Hypothalamus (tissue), 51 donors: ENCODE measurements at places on chromosomes 7 and 10.

- DNase-seq: no peak
These were observed 13.0 kb upstream of the KCNIP2 start for GRCh38 chr10:101856626-101857025.

DNA sequence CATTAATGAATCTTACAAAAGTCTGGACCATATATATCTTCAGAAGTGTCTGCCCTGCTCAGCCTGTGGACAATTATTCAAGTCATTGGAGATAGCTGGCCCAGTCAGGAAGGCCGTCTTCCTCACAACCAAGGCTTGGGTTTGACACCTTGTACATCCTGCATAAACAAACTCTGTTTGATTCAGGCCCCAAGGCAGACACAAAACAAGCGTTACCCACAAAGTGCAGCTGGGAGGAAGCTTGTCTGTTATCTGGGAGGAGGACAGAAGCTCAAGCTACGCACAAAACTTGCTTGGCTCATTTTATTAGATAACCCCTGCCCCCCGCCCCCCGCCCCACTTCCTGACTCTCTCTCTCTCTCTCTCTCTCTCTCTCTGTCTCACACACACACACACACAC is 166.9 kb upstream of the WDR11 start:
- no peak for DNase-seq

DNA sequence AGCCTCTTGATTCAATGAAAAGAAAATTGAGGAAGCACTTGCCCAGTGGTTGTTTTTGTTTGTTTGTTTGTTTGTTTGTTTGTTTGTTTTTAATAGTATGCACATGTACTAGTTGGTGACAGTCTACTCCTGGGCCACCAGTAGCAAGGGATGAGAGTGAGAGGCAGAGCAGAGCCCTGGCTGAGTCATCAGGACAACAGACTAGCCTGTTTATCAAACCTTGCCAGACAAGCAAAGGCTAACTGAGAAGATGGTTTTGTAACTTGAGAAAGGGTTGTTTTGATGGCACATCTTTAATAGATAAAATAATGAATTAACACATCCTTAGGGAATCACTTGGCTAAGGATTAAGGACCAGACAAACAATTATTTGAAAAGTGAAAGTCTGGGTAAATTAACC is 78.1 kb downstream of the INHBA start:
- no peak for DNase-seq

DNA sequence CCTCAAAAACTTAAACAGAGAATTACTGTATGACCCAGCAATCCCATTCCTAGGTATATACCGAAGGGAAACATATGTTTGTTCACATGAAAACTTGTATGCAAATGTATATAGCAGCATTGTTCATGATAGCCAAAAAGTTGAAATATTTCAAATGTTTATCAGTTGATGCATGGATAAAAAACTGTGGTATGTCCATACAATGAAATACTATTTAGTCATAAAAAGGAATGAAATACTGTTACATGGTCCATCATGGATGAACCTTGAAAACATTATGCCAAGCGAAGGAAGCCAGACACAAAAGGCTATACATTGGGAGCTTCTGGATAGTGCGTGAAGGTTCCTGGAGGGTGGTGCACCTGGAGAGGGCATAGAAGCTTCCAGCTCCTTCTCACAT is 11.0 kb upstream of the TRA2A start:
- no peak for DNase-seq

DNA sequence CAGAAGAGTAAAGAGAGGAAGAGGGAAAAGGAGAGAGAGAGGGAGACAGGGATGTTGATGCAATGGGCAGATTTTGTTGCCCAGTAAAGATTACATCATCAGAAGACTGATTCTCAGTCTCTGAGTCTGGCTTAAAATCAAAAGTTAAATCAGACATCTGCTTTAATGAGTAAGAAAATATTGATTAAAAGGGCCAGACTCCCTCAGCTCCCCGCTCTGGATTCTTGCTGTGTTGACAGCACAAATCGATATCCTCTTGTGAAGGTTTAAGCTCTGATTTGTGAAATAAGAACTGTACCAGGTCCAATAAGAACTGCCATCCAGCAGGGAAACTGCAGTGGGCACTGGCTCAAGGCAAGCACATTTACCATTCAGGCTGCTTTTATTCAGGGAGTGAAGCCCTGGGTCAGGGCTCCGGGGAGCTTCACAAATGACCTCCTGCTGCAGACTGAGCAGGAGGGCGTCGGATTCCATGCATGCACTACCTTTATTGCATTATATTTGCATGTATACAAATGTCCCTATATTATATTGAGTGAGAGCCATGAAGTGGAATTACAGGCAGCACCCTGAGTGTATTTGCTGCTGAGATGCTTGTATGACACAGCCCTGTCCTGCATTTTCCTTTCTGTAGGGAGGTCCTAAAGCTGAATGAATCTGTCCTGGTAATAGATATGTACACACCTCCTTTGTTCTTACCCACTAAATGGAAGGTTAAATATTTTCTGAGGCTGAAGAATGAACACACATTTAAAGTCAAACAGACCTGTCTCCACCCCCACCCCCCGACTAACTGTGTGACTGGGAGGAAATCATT is 401.5 kb downstream of the REEP3 start:
- DNase-seq: no peak

- DNase-seq: no peak
These were observed 117.6 kb upstream of the NPS start for GRCh38 chr10:127431525-127431924.

- no peak for DNase-seq
These were observed 92.2 kb upstream of the OIT3 start for GRCh38 chr10:72801263-72801868.

GRCh38 chr7:4549681-4550080 is 132.4 kb upstream of the FOXK1 start:
- DNase-seq: peak; percentile 18

DNA sequence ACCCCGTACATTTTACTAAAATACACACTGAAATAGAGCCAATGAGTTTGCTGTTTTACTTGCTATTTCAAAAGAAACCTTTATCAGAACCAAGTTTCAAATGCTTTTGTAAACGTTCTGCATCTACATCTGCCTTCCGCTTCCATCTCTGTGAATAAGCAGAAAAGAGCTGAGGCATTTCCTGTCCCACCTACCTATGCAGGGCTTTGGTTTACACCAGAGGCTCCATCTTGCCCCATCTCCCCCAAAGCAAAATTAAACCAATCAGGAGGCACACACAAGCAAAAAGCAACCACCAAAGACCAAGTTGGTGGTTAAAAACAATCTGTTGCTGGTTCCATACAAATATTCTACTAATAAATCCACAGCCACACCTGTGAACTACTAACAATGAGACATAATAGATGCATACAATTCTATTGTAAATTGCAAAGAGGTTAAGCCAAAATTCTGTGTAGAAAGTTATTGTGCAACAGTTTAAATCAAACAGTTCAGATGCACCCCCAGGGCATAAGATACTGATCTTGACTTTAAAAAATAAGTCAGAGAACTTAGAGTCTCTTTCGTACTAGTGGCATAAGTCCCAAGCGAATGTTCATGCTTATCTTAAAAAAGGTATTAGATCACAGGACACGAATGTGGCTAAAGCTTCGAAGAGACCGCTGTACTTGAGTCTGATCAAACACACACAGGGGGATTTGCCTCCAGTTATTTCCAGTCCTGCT is 83.9 kb downstream of the FGFR2 start:
- no peak for DNase-seq

DNA sequence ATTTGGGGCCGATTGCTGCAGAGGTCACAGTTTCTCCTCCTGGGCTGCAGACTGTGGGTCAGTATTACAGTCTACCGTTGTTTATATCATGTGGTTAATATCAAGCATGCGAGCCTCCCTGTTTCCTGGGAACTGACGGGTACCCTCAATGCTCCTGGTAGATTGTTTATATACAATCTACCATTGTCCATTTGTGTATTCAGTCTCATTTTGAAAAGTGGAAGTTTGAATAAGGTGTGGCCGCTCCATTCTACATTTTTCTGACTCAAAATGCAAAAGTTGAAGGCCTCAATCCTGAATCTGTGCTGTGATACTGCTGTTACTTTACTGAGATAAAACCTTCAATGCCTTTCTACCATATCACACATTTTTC is 107.9 kb downstream of the ACTR3B start:
- DNase-seq: no peak

GRCh38 chr7:128425850-128426249 is 16.1 kb upstream of the IMPDH1 start:
- DNase-seq: no peak

DNA sequence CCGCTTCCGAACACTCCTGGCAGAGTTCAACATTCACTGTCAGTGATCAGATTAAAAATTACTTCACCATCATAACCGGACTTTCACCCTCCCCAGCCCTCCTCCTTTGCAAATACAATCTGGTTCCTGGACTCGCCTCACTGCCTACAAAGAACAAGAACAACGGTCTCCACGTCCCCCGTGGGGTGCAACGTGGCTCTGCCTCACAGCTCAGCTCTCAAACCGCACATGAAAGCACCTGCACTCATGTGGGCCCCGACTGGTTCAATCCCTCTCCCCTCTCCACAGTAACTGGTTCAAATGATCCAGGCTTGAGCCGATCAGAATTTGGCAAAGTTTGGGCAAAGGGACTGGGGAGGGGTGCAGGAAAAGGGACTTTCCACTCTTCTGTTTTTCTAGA is 21.0 kb downstream of the ASB13 start:
- DNase-seq: no peak

GRCh38 chr7:143393267-143394041 is 12.3 kb downstream of the ZYX start:
- no peak for DNase-seq

DNA sequence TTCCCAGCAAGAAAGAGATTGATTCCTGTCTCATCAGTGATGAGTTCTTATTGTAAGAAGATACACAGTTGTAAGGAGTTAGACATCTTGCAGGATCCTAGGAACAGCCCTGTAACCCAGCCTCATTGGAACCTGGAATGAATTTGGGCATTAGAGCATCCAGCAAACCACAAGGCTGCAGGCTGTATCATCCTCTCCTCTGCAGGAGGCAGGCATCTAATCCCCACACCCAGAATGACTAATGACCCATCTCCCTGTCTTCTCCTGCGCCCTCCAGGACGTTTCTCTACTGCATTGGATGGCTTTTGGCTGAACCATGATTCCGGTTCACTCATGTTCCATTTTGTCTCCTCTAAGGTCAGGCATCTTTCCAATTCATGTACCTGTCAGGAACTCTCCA is 233.9 kb downstream of the POU6F2 start:
- no peak for DNase-seq

DNA sequence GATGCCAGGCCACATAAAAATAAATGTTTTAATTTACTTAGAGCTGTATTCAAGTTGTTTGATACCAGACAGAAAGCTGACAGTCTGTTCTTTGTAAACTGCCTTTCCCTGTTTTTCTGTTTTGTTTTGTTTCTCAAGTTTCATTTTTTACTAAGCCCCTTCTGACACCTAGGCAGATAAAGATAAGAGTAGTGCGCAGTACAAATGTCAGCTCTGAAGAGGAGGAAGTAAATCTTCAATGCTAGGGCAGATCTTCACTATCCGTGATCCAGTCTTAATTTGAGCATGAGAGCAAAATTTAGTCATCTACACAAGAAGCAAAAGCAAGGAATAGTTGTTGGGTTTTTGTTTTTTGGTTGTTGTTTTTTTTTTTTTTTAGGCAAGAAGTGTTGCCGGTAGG is 27.3 kb downstream of the MTURN start:
- no peak for DNase-seq

DNA sequence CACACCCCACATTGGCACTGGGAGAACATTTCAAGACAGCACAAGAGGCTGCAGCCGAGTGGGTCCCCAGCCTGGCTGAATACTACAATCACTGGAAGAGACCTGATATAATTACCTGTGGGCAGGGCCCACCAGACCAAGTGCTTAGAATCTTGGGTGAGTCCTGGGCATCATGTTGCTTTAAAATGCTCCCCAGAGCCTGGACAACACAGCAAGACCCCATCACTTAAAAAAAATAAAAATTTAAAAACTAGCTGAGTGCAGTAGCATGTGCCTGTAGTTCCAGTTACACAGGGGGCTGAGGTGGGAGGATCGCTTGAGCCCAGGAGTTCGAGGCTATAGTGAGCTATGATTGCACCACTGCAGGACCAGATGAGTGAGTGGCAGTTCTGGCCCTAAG is 28.1 kb downstream of the FAM171A1 start:
- no peak for DNase-seq

DNA sequence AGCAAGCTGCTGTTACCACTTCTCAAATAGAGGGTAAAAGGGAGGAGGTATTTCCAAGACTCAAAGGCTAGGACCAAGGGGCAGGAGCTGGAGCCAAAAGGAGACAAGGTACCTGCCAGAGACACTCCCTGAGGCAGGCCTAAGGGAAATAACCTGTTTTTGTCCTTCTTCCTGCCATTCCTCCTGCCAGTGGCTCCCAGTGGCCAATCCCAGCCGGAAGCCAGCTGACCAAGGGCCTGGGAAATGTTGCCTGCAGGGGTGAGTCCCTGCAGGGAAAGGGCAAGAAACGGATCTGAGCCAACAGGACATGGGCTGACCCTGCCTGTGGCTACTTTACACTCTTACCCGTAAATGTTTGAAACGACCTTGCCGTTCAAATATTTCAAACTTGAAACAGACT is 3.5 kb downstream of the CYTH3 start:
- no peak for DNase-seq

DNA sequence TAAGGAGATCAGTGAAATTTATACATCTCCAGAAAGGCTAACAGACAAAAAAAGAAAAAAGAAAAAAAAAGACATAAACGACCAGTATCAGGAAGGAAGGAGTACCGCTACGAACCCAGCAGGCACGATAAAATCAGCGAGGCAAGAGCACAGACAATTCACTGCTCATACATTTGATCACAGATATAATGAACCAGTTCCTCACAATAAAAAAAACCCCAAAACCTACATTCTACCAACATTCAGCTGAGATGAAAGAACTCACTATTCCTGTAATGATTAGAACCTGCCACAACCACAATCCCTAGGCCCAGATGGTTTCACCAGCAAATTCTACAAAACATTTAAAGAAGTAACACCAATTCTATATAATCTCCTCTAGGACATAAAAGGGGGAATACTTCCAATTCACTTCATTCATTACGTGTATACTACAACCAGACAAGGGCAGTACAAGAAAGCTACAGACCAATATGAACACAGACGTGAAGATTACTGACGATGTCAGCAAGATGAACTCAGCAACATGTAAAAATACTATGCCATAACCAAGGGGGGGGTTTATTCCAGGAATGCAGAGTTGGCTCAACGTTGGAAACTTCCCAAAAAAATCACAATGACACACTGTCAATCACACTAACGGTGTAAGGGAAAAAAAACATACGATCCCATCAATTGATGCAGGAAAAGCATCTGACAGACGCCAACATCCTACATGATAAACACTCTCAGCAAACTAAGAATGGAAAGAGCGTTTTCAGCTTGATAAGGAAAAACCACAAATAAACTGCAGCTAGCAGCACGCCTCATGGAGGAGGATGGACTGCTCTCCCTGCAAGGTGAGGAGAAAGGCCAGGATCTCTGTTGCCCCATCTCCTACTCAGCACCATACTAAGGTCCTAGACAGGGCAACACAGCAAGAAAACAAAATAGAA is 256.2 kb downstream of the ELFN1 start:
- no peak for DNase-seq
